ENCODE measurements at places on chromosomes 1 and 21.

DNA sequence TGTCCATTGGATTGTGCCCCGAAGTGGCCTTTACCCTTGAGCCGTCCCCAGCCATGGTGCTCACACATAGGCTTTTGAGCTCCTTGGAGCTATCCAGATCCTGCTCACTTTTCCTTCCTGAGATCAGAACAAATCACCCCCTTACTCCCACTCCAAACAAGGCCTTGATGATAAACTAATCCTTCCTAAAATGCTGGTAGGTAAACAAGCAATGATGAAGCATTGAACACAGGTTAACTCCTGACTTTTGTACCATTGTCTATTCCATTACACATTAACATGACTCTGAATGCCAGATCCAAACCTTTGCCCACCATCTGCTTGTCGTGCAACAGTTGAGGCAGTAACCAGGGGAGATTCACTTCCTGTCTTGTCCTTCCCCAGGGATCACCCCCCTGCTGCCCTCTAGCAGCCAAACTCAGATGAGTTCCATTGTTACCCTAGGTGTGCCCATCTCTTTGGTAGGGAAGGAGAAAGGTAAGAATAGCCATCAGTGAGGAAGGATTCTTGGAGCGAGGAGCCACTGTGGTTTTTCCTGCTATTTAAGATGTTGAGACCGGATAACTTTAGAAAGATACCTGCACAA, 79.5 kb upstream of the DNAJC6 start:
- DNase-seq: no peak

GRCh38 chr21:33039536-33039935, 13.8 kb downstream of the OLIG2 start:
- DNase-seq: no peak

GRCh38 chr1:167454894-167455785, 63.2 kb downstream of the CD247 start:
- DNase-seq: peak; percentile 52

GRCh38 chr1:96771847-96772246, 50.3 kb downstream of the PTBP2 start:
- no peak for DNase-seq

Data from NCI-H2081 (cell line).